ENCODE measurements at places on chromosomes 6 and 20.

GRCh38 chr6:144429753-144430152 lies 144.6 kb downstream of the UTRN start:
- no peak for DNase-seq

GRCh38 chr20:58646703-58647102 lies 4.4 kb upstream of the STX16 start:
- no peak for DNase-seq

GRCh38 chr6:39527792-39528564 lies 197.2 kb downstream of the KIF6 start:
- no peak for DNase-seq

DNA sequence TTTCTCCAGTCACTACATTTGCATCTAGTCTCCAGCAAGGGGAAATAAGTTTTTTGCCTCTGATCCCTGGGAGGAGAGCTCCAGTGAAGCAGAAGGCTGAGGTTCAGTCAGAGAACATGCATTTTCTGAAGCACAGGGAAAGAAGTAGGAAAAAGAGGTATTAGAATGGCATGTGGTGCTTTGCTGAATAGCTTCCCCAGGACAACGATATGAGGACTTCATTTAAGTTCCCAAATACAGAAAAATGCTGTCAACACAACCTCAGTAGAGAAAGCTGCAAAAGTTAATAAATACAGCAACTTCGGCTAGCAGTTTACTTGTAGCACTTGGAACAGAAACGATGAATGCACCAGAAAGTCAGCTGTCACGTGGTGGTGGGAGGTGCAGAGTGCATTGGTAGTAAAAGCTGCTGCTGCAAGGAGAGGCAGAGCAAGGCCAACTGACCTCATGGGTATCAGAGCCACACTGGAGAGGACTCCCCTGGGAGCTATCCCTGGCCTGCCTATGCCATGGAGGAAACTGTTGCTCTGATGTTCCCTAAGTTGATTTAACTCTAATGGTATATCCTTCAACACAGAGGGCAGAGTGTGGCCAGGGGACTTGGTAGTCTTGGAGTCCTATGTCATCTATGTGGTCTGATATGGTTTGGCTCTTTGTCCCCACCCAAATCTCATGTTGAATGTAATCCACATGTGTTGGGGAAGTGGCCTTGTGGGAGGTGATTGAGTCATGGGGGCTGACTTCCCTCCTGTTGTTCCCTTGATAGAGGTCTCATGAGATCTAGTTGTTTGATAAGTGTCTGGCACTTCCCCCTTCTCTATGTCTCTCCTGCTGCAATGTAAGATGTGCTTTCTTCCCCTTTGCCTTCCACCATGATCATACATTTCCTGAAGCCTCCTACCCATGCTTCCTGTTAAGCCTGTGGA lies 85.9 kb downstream of the ADTRP start:
- no peak for DNase-seq

GRCh38 chr20:59019217-59019616 lies at the start of gene TUBB1:
Gene TUBB1 (plus strand): TSS chr20:59019429. CDS start chr20:59019523, 94 bp downstream.
- no peak for DNase-seq

DNA sequence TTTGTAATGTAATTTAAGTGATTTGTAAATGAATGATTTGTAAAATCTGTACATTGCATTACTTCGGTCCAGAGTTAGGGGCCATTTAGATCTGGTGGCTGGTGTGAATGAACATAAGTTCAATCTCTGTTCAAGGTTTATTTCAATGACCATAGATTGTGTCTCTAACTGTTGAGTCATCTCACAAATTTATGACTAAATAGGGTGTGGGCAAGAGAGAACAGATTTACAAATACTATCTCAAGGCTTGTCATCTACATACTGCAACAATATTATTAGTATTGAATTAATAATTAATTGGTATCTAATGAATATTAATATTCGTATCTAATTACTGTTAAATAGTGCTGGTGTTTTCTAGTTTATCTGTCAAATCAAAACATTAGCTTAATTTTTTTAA lies 115.3 kb upstream of the EDN1 start:
- DNase-seq: no peak

- DNase-seq: no peak
Observed at GRCh38 chr6:10613723-10614122, 80.7 kb downstream of the C6orf52 start.

DNA sequence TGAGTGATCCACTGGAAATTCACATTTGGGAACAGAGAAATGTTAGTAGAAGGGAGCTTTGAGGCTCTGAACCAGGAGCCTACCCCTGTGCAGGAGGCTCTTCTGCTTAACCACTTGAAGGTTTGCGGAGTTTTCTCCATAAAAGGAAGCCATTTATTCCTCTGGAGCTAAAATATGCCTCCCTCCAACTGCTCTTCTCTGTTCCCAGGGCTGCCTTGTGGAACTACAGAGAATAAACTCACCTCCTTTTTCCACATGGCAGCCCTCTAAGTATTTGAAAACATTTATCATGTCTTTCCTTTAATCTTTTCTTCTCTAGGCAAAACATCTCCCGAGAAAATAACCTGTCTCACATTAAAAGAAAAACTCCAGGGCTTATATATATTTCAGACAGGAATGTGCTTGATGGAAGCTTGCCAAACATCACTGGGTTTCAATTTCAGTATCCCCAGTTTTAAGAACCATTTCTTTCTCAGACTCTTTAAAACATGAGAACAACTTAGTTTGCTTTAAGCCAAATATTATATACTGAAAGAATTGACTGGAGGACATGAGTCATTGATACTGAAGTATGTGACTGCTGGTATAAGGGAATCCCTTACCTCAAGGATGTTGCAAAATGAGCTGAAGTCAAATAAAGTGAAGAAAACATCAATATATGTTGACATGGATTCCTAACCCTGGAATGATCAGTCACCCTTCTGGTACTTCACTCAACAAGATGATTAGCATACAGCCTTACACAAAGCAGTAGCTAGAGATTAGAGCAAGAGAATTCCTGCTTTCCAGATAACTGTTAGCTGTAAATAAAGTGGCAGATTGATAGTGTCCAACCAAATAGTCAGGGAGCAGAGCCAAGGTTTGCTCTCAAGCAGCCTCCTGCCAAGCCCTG lies 74.0 kb downstream of the ZBTB2 start:
- no peak for DNase-seq

DNA sequence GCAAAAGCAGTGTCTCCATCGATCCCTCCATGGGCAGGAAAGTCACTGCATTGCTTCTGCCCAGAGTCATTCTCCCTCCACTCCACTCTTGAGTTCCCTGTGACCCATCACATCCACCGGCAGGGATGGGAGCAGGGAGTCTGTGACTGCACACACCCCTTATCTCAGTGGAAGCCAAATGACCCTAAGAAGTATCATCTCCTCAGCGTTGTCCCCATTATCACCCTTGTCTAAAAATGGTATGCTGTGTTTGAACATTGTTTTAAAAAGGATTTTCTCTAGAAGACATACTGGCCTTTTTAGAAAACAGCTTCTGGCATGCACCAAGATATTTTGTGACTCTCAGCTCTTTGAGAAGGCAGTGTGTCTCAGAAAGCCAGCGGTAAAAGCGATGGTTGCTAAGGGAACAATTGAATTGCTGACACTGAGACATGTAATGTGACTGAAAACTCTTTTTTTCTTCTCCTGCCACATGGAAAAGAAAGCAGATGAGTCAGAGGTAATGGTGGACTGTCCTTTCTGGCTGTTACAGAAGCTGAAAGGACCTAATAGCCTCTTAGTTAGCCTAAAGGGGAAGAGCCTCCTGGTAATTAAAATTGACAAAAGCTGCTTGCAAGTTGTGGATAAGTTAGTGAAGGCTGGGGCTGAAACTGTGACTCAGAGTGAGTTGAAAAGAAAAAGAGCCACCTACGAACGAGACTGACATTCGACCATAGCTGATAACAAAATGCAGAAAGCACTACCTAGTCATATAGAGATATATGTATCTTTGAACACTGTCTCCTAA lies 120.5 kb downstream of the MAP3K7 start:
- DNase-seq: no peak

DNA sequence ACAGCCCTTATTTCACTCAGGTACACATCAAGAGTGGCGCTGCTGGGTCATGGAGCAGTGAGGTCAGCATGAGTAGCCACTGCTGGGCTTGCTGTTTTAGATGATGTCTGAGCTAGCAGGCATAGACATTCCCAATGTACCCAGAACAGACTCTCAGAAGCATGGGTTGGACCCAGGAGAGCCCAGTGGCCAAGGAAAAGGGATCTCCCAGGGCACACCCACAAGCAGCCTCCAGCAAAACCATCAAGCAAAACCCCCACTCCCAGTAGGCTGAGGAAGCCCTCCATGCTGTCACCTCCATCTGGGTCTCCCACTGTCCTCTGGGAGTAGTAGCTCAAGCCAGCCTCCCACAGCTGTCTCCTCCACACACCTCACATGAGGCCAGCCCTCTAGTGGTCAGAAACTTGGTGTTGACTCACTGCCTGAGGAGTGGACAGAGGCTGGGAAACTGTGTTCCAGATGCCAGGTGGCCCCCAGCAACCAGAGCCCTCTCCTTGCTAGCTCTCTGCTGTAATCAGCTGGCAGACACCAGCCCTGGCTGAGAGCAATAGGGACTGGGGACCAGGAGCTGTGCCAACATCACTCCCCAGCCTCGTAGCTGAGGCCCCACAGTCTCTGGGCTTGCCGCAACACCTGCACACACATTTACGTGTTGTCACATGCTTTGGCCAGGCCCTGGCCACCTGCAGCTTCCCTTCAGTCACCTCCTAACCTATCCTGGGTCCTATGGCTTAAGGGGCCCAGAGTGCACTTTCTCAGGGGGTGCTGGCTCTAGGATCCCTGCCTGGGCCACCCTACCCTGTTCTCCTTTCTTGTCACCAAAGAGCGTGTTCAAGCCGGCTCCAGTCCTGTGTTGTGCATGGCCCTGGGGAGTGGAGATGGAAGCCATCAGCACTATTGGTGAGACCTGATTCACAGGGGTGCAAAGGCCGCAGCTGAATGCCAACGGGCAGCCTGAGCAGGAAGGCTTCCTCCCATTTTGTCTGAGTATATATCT lies 1.9 kb upstream of the AP5S1 start:
- no peak for DNase-seq

DNA sequence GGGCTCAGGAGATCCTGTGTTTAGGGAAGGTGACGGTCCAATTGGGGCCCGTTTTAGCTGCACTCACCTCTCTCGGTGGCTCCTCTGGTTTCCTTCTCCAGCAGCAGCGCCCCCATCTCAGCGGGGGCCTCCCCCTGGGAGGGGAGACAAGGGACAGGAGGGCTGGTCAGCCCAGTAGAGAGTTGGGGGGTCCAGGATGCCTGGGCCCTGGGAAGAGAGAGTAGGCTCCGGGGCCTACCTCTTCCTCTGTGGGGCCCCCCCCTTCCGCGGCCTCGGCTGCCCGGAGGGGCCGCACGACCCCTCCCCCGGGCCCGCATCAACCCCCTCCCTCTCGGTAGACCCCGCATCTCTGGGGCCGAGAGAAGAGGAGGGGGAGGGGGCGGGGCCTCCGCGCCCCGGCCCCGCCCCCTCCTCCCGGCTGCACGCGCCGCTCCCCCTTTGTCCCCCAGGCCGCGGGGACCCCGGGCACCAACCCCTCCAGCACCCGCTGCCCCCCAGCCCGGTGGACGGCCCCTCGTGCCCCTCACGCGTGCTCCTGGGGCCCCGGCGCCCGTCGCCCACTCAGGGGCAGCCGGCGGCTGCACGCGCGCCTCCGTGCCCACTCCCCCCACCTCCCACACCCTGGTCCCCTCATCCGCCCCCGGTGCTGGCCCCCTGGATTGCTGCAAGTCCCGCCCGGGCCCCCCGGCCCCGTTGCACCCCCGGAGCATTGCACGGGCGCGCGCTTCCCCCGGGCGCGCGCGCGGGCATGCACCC lies 464 bp downstream of the EHMT2 start:
- no peak for DNase-seq
